ENCODE measurements at places on chromosomes 4 and X.

- DNase-seq, result no peak
Observed at GRCh38 chrX:74344280-74344622, 40.3 kb downstream of the ZCCHC13 start.

DNA sequence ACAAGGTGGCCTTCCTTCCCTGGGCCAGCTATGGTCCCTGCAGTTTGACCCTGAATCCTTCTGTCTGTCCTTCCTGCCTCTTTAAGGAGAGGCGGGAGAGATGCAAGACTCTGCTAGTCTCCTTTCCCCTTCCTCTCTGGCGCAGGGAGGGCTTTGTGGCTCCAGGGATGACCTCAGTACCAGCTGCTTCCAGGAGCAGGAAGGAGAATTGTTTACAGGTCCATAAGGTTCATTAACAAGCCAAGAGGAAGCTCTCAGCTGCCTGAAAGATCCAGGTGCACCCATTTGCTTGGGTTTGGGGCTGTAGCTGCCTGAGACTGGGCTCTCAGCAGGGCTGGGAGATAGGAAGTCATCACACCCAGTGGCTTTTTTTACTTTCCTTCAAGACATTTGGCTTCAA, 4.0 kb upstream of the FATE1 start:
- DNase-seq, result no peak

DNA sequence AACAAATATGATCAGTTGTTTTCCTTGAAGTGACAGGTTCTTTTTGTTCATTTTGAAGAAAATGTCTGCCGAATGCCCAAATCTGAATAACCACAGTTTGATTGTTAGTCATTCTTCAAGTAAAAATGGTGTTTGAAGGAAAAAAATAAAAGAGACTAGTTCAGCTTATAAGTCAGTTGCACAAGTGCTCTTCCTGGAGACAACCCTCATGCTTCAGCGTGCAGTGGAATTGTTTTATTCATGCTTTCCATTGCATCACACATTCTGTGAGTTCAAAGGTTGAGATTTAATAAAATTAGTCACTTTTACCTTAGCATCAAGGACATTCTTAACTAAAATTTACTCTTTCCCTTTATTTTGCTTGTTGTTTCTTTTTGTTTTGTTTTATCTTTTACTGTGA, 404.9 kb downstream of the ZNF674 start:
- DNase-seq, result no peak

DNA sequence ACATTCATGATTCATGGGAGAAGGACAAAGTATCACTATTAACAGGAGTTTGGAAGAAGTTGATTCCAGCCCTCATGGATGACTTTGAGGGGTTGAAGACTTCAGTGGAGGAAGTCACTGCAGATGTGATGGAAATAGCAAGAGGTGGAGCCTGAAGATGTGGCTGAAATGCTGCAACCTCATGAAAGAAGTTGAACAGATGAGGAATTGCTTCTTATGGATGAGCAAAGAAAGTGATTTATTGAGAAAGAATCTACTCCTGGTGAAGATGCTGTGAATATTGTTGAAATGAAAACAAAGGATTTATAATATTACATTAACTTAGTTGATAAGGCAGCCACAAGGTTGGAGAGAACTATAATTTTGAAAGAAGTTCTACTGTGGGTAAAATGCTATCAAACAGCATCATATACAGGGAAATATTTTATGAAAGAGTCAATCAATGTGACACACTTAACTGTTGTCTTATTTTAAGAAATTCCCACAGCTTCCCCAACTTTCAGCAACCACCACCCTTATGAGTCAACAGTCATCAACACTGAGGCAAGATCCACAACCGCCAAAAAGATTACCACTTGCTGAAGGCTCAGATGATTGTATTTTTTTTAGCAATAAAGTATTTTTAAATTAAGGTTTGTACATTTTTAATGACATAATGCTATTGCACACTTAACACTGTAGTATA, 302.6 kb downstream of the CBLL2 start:
- DNase-seq, result no peak

- no peak for DNase-seq
Observed at GRCh38 chr4:602559-602942, 22.8 kb upstream of the PDE6B start.

DNA sequence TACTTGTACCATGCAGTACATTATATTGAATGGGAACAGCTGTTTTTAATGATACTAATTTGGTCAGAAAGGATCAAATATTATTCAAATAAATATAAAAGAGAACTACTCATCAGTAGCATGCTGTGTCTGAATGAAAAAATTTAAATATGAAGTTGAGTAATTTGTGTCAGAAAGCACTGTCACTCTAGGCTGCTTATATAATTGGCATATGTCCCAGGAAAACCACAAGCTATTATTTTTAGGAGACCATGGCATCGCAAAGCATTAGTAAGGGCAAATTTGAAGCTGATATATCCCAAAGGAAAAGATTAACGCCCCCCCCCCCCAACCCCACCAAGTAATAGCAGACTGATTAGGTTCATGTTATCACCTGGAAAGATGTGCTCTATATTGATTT, 388.5 kb upstream of the SPANXN4 start:
- DNase-seq, result no peak

DNA sequence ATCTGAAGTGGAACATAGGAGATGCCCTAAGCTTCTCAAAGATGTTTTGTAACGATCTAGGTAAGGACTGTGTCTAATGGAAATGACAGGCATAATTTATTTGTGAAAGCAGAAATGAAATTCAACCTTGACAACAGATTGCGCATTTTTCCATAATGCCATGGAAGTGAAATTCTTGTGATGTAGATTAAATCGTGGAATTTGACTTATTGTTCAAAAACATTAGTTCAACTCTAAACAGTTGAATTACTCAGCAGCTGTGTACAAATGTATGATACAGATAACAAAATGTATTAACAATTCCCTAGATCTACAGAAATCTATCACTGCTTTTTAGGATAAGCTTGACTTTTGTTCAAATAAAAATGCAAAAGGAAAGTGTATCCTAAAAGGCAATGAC, 44.4 kb downstream of the VCX2 start:
- DNase-seq, result no peak

DNA sequence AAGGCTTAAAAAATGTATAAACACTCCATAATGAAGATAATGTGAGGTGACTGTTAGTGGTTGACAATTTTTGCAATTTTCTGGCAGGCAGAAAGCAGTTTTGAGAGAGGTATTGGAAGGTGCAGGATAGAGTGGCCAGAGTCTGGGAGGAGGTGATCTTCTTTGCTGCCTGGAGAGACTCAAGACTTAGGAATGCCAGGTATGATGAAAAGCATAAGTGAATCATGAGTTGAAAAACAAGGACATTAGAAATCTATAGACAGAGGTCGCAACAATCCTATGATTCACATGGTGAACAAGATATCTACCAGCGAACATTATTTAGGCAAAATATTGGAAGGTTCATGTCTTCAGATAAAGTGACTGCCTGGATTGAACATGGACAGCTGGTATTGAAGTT, 118.5 kb downstream of the CFAP299 start:
- no peak for DNase-seq

GRCh38 chrX:48966796-48967579, 4.7 kb downstream of the KCND1 start:
- DNase-seq, result no peak

- DNase-seq, result no peak
Observed at GRCh38 chrX:15359701-15360100, 24.4 kb upstream of the PIGA start.

- DNase-seq, result no peak
Observed at GRCh38 chrX:149079805-149080406, 425.2 kb downstream of the IDS start.

Measured in left cardiac atrium (tissue), 4 donors.